ENCODE measurements at places on chromosomes 4 and X. TPM values are rescaled to one million over a fixed set of nuclear protein-coding genes. Genes with fewer than 3 reads are reported as not detected.

- H3K4me3 ChIP-seq: no peak overlapping the region
- no peaks in the 10 kb centered on the region for H3K27me3 ChIP-seq
- H3K4me1 ChIP-seq: no peaks in the 10 kb centered on the region
- no peaks in the 10 kb centered on the region for H3K36me3 ChIP-seq
- H3K27ac ChIP-seq: no peak overlapping the region
- no peak for DNase-seq
These were observed 27.2 kb downstream of the ANTXR2 start for GRCh38 chr4:80045786-80046185.

DNA sequence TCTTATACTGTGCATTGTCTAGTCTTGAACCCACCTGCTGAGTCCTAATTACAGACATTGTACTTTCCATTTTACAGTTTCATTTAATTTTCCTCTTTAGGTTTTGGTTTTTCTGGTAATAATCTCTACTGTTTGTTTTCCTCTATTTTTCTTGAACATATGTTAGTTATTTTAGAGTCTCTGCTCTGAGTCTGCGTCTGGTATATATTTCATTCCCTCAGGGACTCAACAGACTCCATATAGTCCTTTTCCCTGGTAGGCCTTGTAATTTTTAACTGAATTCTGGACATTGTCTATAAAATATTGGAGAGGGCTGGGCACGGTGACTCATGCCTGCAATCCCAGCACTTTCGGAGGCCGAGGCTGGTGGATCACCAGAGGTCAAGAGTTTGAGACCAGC is 121.8 kb upstream of the STOX2 start:
- no peaks in the 10 kb centered on the region for H3K4me1 ChIP-seq
- no peaks in the 10 kb centered on the region for H3K36me3 ChIP-seq
- H3K27ac ChIP-seq: no peak overlapping the region
- no peaks in the 10 kb centered on the region for H3K27me3 ChIP-seq
- DNase-seq: no peak

DNA sequence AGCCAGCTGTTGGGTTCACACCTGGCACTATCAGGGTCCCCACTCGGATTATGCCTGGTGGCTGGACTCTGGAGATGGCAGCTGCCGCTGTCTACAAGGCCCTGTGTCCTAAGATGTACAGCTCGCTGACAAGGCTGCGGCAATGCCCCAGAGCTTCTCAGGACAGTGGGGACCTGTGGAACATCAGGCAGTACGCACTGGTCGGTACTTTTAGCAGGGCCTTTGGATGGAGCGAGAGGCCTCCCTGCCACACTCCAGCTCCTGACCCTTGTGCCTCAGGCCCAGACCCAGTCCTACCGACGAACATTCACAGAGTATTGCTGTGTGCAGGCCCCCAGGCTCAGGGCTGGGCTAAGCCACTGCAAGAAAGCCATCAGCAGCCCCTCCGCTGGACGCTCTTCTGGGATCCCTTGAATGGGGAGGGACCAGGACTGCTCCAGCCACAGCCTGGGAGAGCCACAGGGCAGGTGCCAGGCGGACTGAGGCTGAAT is 45.7 kb upstream of the HMX1 start:
- H3K4me3 ChIP-seq: no peak overlapping the region
- H3K4me1 ChIP-seq: no peaks in the 10 kb centered on the region
- DNase-seq: no peak
- H3K27ac ChIP-seq: no peak overlapping the region

DNA sequence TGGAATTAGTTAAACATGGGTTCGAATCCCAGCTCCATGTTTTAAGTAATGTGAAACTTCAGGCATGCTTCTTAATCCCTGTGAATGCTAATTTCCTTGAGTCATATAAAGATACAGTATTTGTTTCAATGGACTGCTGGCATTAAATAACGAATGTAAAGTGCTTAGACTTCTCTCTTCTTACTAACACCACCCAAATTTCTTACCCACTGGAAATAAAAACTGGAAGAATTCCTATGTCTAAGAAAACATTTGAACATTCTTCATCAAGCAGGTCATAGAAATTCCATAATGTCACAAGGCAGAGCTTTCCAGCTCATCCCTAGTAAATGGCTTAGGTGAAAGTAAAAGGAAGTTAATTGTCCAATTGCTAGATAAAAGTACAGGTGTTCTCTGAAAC is 172.5 kb downstream of the ANK2 start:
- no peak overlapping the region for H3K27ac ChIP-seq
- no peak for DNase-seq
- no peaks in the 10 kb centered on the region for H3K36me3 ChIP-seq
- no peaks in the 10 kb centered on the region for H3K27me3 ChIP-seq
- H3K4me1 ChIP-seq: no peaks in the 10 kb centered on the region

The HSD17B11 gene
- total RNA-seq: 20.0 TPM

DNA sequence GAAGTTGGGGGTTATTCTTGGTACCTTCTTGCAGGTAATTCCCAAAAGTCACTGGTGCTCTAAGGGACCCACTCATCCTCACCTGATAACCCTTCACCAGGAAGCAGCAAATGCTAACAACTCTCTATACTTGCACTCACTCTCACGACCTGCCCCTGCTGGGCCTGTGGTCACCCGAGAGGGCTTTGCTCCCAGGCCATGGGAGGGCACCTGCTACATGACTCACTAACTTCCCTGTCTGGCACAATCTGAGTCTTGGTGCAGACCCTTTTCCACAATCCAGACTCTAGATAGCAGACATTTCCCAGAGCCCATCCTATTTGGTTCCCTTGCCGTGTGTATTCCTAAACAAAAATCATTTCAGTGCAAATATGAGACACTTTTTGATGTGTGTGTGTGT is 403.8 kb upstream of the FAT1 start:
- no peaks in the 10 kb centered on the region for H3K36me3 ChIP-seq
- H3K4me3 ChIP-seq: no peak overlapping the region
- H3K27me3 ChIP-seq: no peaks in the 10 kb centered on the region
- DNase-seq: no peak
- H3K27ac ChIP-seq: no peak overlapping the region

DNA sequence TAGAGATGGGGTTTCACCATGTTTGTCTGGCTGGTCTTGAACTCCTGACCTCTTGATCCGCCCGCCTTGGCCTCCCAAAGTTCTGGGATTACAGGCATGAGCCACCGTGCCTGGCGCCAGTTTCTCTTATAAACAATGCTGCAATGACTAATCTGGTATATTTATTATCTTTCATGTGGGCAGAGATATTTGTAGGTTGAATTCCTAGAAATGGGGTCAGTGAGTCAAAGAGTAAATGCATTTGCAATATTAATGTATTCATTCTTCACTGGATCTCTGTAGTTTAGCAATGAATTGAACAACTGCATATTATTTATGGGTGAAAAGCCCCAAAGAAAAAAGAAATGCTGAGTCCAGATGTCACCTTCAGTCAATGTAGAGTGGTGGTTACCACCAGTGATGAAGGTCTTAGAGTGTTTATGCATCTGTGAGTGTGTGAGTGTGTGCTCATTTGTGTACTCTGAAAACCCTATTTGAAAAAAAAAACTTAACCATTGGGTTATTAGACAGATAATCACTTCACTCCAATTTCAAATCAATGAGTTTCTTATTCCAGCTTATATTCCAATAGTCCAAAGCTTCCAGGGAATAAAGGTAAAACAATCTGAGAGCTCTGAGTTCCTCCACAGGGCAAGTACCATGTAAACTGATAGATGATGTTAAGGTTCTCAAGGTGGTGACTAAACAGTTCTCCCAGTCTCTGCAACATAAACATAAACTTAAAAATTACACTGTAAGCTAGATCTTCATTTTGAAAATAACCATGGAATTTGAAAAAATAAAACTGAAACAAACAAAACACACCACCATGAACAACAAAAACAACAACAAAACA is 22.6 kb upstream of the CD38 start:
- DNase-seq: no peak
- no peak overlapping the region for H3K27ac ChIP-seq
- H3K4me3 ChIP-seq: no peak overlapping the region
- H3K27me3 ChIP-seq: no peaks in the 10 kb centered on the region
- no peaks in the 10 kb centered on the region for H3K4me1 ChIP-seq
- no peaks in the 10 kb centered on the region for H3K36me3 ChIP-seq

DNA sequence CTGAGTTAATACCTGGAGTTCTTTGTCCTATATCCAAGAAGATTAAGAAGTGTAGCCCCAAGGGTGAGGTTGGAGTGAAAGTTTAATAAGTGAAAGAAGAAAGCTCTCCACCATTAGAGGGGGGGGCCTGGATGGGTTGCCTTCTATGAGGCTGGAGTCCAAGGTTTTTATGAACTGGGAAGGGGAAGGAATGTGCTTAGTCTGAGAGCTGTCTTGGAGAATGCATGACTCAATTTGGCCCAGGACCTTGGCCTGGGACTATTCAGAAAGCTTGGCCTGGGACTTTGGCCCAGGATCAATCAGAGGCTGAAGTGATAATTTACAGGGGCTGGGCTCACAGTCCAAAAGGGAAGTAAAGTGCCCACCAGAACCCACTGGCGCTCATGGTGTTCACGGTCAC is 1049.0 kb upstream of the GRIA3 start:
- no peaks in the 10 kb centered on the region for H3K4me1 ChIP-seq
- H3K4me3 ChIP-seq: no peak overlapping the region
- no peaks in the 10 kb centered on the region for H3K27me3 ChIP-seq
- H3K36me3 ChIP-seq: no peaks in the 10 kb centered on the region
- H3K27ac ChIP-seq: no peak overlapping the region

DNA sequence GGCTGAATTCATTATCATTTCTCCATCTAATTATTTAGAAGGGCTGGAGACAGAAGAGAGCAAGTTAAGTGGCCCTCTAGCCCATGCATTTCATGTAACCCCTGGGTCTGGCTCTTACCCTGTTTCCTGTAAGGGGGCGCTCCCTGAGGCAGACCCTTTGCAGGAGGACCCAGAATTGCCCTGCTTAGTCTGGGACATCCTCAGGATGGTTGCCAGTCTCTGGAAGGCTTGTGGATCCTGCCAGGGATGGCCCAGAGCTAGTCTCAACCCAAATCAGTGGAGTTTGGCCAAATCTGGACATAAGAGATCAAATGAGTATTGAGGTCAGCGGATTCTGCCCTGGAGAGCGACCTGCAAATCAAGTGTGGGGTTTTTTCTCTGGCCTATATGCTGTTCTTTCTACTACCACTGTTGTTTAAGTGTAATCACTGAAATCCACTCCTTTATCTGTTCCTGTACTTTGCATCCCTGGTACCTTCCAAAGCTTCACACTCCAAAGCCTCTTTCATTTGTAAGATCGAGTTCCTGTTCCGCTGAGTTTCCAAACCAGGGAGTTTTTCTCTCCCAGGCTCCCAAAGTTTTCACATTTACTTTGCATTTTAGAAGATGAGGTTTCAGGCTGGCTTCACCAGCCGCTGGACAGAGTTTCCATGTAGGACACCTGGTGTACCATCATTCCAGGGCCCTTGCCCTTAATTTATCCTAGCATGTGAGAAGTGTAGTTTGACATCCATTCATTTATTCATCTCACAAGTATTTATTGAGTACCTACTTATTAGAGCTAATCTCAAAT is 6.3 kb downstream of the KLF3 start:
- no peaks in the 10 kb centered on the region for H3K36me3 ChIP-seq
- H3K4me3 ChIP-seq: peak overlapping the region; percentile 4
- H3K27me3 ChIP-seq: no peaks in the 10 kb centered on the region
- peaks cover 74% of the 10 kb centered on the region for H3K4me1 ChIP-seq

DNA sequence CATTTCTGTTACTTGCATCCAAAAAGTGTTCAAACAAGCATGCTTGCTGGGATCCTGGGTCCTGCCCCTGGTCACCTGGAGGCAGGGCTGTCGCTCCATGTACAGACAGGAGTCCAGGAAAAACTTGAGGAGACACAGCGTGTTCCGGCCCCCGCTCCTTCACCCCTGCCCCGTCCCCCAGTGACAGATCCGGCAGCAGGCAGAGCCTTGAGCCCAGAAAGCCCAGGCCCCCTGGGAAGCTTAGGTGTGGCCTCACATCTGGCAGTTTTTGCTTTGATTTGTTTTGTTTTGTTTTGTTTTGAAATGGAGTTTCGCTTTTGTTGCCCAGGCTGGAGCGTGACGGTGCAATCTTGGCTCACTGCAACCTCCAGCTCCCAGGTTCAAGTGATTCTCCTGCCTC is 67.0 kb downstream of the TRMT44 start:
- H3K27ac ChIP-seq: no peak overlapping the region
- H3K27me3 ChIP-seq: no peaks in the 10 kb centered on the region
- no peak overlapping the region for H3K4me3 ChIP-seq
- H3K4me1 ChIP-seq: peaks cover 2% of the 10 kb centered on the region
- H3K36me3 ChIP-seq: no peaks in the 10 kb centered on the region

The RAI2 gene
- 11.8 TPM for total RNA-seq

DNA sequence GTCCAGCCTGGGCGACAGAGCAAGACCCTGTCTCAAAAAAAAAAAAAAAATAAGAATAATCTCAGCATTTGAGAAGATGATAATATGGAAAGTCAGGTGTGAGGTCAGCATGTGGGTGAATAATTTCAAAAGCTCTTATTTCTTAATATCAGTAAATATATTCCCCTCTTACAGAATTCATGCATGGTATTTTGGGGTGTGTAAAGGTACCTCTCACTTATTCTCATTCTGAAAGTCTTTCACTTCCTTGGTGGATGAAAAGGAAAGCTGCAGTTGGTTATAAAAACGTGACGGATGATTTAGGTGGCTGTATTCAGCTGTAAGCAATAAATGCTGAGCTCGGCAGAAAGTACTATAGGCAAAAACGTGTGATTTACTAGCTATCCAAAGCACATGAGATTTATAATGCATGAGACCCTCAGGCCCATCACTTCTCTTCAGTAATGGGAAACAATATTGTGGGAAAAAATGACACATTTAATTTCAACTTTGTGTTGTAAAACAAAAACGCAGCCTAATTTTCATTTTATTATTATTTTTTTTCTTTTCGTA is 353.2 kb upstream of the MAGEB2 start:
- no peaks in the 10 kb centered on the region for H3K4me1 ChIP-seq
- no peak overlapping the region for H3K27ac ChIP-seq
- no peaks in the 10 kb centered on the region for H3K27me3 ChIP-seq
- no peaks in the 10 kb centered on the region for H3K36me3 ChIP-seq

DNA sequence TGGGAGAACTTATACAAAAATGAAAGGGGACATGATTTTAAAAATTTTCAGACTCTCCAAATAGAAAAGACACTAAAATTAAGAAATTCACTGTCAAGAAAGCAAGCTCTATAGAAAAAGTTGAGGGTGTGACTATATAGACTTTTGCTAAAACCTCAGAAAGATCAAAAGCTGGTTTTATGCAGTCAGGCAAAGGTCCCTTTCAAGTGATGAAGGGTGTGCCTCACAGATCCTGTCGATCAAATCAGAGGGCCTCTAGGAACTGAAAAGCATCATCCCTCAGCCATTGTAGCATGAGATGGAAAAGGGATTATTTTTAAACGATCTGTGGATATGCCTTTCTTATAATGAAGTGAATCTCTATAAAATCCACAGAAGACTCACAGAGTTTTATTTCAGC is 116.5 kb downstream of the FAM13A start:
- H3K27me3 ChIP-seq: no peaks in the 10 kb centered on the region
- H3K4me1 ChIP-seq: no peaks in the 10 kb centered on the region
- H3K27ac ChIP-seq: no peak overlapping the region
- no peak overlapping the region for H3K4me3 ChIP-seq
- no peak for DNase-seq

DNA sequence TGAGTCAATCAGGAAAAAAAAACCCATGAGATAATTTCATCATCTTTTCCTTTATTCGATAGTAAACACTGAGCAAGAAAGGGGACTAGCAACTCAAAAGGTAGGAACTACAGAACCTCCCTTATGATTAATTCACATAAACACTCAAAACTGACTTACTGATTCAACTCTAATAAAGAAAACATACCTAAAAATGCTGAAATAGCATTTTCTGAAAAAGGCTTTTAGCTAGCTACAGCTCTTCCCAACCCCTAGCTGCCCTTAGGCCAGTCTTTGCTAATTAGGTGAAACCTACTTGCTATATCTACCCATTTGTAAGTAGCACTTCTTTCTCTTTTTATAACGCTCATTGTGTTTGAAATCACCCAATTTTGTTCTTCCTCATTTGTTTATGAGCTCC is 150.6 kb downstream of the ATRX start:
- DNase-seq: no peak
- H3K4me1 ChIP-seq: no peaks in the 10 kb centered on the region
- no peak overlapping the region for H3K27ac ChIP-seq
- H3K27me3 ChIP-seq: no peaks in the 10 kb centered on the region

The MID1 gene
- 18.3 TPM for total RNA-seq

Data from pancreas (tissue), 10 donors.